GM20000 (cell line): ENCODE measurements at places on chromosomes 6 and 20.
A peak's percentile ranks its signal among the peaks of the same experiment; 100 is the strongest.

DNA sequence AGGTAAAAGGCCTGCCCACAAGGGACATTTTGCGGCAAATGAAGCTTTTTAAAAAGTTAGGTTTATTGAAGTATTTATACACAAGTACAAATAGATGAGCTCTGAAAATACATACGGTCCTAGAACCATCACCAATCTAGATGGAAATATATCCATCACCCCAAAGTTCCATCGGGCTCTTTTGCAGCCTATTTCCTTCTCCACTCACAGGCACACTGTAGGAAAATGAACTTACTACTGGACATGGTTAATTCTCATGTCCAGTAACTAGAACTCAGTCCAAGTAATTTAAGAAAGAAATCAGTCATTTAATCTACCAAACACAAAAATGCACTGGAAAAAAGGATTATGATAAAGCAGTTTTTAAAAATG lies 6.2 kb downstream of the PCNA start:
- DNase-seq = no peak

DNA sequence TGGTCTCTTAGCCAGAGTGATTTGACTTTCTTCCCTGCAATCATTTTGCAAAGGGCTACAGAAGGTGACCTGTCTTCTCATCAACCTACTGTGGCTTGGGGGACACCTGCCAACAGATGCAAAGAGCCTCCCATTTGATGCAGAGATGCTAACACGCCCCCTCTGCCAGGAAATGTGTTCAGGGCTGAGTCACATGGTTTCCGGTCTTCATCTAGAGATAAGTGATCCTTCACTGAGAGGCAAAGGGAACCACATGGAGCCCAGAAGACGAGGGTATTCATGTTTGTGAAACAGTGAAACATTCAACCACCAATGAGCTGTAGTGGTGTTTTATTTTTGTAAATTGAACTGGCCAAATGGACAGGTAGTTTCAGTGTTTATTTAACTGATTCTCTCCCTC lies 109.0 kb upstream of the RIN2 start:
- no peak for DNase-seq

DNA sequence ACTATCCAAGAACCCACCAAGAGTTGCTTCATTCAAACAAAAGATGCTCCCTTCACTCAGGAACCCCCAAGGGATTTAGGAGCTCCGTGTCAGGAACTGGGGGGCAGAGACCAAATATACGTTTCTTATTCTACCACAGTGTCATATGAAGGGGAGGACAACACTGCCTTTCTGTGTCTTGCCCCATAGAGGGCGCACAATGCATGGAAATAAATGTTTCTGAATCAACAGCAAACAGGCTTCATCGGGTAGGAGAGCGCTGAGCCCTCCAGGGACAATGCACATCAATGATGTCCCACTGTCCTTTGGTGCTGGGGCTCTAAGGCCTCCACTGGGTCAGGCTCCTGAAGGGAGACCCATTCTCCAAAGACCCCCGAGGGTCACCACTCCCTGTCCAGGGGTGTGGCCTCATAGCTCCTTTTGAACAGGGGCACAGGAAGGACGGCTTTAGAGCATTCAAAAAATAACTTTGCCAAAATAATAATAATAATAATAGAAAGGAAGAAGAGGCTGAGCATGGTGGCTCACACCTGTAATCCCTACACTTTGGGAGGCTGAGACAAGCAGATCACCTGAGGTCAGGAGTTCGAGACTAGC lies 31.1 kb downstream of the PLG start:
- peak; percentile 52 for DNase-seq

DNA sequence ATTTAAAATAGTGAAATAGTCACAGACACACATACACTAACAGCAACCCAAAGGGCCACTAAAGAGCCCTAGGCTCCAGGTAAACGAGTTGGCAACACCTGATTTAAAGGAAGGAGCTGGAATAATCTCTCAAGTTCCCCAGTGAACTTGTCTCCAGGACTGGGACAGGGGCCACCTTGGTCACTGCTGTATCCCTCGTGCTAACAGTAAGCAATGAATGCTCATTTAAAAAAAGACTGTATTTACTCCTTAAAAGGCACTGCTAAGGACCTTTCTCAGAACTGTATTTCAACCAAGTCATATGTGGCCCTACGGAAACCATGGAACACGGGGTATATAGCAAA lies 1.3 kb downstream of the DIDO1 start:
- DNase-seq = no peak

- no peak for DNase-seq
Observed at GRCh38 chr20:11585752-11586352, 331.8 kb upstream of the BTBD3 start.

GRCh38 chr20:18511571-18511970 lies 3.8 kb downstream of the SEC23B start:
- no peak for DNase-seq

- DNase-seq = peak; percentile 78
Observed at GRCh38 chr20:20360464-20360863, 7.4 kb upstream of the INSM1 start.

- no peak for DNase-seq
Observed at GRCh38 chr6:16776394-16777017, 15.2 kb upstream of the ATXN1 start.

DNA sequence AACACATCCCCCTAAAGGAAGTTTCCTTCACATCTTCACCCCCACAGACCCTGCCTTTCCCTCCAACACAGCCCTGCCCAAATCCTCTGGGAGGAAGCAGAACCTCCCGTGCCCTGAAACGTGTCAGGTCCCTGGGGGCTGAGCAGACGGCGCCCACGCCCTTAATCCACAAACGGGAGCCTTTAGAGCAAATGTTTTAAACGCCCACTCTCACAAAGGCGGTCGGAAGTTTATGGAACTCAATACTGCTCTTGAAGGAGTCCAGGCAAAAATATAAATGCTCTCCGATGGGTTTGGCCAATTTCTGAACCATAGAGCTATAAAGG lies 237.1 kb upstream of the AFDN start:
- DNase-seq = no peak

GRCh38 chr6:156031516-156031915 lies 575.9 kb upstream of the NOX3 start:
- DNase-seq = no peak

GRCh38 chr6:11730641-11731040 lies 48.0 kb downstream of the ADTRP start:
- DNase-seq = peak; percentile 50

DNA sequence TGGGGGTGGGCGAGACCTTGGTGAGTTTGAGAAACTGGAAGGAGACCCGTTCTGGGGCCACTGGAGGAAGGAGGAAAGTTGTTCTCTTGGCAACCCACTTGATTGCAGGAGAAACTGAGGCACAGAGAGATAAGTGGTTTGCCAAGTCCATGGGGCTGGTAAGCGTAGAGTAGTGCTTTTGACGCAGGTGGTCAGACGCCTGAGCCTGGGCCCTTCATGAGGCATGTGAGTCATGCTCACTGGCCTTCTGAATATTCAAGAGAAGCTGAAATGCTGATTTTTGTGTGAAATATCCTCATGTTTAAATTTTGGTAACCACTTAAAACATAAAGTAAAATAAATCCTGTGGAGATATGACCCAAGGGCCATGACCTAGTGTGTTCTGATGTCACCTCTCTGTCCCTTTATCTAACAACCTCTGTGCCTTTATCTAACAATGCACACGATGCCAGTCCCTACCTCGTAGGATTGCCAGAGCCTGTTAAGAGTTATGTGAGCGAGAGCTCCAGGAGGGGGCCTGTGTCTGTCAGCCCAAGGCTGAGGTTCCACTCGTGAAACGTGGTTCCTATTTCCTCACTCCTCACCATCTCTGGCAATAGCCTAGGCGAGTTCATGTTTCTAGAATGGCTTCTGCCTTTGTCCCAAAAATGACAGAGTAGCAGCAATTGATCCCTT lies 32.8 kb upstream of the PMEPA1 start:
- DNase-seq = no peak

DNA sequence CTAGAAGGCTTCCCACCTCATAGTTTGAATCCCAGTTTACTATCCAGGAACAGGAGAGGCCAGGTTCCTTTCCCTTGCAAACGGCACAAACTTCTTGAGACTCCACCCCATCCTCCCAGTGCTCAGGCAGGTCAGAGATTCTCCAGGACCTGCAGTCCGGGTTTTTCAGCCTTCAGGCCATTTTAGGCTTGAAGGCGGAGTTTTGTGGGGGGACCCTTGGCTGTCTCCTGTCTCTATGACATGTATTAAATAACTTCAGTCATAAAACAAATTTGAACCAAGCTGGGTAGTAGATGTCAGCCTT lies 230.1 kb downstream of the NFATC2 start:
- DNase-seq = no peak

GRCh38 chr6:138500045-138500665 lies 861 bp upstream of the NHSL1 start:
- DNase-seq = no peak

DNA sequence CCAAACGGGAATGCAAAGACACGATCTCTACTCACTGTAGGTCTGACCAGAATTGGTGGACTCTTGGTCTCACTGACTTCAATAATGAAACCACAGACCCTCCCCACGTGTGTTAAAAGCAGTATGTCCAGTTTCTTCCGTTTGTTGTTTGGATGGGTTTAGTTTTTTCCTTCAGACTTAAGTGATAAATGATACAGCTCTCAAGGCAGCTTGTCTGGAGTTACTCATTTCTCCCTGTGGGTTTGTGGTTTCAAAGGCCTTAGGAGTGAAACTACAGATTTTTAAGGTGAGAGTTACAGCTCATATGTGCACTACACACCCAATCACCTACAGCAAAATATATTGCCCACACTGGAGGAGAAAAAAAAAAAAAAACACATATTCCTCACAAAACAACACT lies 86.7 kb upstream of the STMND1 start:
- DNase-seq = peak; percentile 29

- peak; percentile 40 for DNase-seq
Observed at GRCh38 chr6:49849213-49849907, 17.0 kb downstream of the CRISP1 start.

DNA sequence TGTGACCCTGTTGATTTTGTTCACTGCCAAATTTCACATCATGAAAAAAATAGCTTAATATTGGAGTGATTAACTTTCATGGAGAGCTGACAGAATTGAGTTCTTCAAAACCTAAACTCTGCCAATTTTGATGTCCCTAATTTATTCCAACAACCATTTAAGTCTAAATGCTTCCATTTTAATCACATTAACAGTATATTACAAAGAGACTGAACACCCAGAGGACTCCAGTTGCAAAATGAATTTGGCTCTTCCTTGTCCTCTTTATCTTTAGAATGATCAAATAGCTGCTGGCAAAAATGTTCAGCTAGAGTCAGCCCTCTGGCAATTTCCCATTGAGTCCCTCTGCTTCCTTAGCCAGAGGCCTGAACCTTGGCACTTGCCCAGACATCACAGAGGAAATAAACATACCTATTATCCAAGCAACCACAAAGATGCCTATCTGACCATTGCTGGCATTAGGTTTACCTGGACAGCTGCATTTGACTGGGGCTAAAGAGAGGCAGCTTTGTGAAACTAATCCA lies 299.0 kb upstream of the STXBP5 start:
- DNase-seq = no peak

DNA sequence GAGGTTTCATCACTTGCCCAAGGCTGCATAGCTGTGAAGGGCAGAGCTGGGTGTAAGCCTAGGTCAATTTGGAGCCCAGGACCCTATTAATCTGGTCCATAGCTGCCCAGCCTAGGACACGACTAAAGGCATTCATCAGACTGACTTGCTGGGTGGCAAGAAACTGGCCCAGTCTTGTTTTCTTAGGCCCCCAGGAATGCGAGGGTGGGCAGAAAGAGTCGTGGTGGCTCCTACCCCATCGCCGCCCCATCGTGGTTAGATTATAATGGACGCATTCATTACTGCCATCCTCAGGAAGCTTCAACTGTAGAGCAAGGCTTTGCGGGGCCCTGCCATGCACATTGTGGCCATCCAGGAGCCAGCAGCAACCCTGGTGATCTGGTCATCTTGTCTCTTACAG lies 16.1 kb downstream of the DYNLRB1 start:
- DNase-seq = no peak

- no peak for DNase-seq
Observed at GRCh38 chr6:44624936-44625573, 237.5 kb downstream of the CDC5L start.

- DNase-seq = no peak
Observed at GRCh38 chr6:80468398-80468797, 361.9 kb downstream of the BCKDHB start.

DNA sequence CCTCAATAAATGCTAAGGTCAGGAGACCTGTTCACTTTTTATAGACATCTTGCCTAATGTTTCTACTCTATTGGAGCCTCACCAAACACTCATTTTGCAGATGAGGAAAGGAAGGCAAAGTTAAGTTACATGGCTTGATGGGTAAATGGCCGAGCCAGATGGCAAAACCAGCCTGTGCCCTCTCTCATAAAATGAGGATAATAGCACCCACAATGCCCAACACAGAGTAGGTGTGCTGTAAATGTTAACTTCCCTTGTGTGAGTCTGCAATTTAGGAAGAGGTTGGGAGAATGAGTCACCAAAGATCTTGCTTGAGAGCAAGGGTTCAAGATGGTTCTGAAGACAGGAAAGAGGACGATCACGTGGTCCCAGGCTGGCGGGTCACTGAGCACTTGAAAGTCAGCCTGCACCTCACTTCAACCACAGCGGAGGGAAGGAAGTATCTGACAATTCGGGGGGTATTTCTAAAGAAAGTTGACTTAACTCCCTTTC lies 3.3 kb downstream of the KCNK5 start:
- DNase-seq = peak; percentile 41

DNA sequence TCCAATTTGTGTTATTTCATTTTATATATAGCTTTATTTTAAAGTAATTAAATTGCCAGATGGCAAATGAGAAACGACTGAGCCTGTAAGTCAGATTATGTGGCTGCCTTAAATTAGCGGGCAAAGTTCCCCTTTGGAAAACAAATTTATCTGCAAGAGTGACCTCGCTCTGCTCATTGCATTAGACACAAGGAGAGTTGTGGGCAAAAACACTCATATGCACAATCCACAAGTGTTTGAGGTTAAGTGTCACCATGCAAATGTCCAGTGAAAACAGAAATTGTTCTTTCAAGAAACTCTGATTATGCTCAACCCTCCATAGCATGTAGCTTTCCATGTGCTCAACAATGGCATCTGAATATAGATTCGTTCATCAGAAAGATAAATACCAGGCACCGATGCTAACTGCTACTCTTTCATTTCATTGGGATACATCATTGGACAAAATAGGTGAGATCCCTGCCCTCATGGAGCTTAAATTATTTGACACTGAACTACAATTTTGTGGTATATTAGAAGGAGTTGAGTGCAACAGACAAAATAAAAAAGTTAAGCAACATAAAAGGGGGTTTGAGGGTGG lies 1.7 kb upstream of the NHSL1 start:
- DNase-seq = no peak

GRCh38 chr6:40977695-40978094 lies 61.3 kb downstream of the UNC5CL start:
- DNase-seq = no peak

- DNase-seq = no peak
Observed at GRCh38 chr20:47733892-47734291, 51.4 kb downstream of the SULF2 start.

DNA sequence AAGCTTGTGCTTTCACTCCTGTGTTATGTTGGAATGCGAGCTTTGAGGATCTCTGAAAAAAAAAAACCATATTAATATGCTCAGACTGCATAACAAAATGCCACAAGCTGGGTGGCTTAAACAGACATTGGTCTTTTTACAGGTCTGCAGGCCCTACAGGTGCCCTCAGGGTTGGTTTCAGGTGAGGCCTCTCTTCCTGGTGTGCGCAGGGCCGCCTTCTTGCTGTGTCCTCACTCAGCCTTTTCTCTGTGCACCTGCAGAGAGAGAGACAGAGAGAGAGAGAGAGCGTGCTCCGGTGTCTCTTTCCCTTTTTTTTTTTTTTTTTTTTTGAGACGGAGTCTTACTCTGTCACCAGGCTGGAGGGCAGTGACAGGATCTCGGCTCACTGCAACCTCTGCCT lies 114.1 kb upstream of the SNX9 start:
- DNase-seq = no peak
